DMS53 (cell line): ENCODE measurements at places on chromosomes 6 and 20.

DNA sequence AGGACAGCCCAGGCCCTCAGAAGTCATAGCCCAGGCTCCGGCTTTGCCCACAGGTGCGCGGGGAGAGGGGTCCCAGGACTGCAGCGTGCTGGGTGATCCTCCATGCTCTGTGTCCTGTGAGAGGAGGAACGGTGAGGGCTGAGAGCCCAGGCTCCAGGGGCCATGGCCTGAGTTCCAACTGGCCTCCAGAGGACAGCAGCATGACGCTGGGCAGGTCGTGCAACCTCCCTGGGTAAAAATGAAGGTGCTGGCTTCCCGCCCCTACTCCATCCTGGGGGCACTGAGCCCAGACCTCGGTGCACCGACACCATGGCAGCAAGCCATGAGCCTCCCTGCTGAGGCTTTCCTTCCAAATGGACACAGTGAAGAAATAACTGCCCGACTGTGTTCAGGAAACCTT is 305.4 kb downstream of the TAF4 start:
- DNase-seq: no peak

GRCh38 chr20:36334281-36335205 is 28.4 kb downstream of the DLGAP4 start:
- DNase-seq: no peak

- DNase-seq: no peak
Observed at GRCh38 chr20:35823147-35823546, 51.3 kb downstream of the PHF20 start.

DNA sequence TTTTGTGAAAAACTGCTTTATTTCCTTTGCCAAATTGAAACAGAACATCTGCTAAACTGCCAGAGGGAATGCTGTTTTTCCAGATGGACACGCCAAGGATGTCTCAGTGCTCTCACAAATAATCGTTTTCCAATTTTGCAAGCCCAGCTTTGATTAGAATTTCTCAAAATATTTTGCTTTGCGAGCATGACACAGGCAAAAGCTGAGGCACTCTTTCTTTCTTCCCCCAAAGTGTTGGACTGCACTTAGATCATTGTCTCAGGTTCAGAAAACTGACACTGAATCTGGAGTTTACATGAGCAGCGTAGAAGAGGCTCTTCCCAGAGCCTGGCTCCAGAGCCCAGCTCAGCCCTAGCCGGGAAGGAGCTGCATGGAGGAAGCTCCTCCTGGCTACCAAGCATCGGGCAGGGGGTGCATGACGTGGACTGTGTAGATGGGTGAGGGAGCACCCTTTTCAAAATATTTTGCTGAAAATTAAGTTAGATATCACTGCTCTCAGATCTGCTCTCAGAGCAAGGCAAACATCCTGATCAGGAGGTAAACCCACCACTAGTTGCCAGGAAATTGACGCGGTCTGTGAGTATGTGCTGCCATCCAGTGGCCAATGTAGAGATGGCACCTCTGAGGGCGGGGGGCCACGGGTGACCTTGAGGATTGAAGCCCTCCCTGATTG is 107.5 kb downstream of the SLC22A3 start:
- DNase-seq: peak; percentile 57

GRCh38 chr6:108293527-108294296 is 1.1 kb upstream of the AFG1L start:
- DNase-seq: peak; percentile 31

- DNase-seq: no peak
Observed at GRCh38 chr20:35404614-35405259, 7.0 kb downstream of the UQCC1 start.

DNA sequence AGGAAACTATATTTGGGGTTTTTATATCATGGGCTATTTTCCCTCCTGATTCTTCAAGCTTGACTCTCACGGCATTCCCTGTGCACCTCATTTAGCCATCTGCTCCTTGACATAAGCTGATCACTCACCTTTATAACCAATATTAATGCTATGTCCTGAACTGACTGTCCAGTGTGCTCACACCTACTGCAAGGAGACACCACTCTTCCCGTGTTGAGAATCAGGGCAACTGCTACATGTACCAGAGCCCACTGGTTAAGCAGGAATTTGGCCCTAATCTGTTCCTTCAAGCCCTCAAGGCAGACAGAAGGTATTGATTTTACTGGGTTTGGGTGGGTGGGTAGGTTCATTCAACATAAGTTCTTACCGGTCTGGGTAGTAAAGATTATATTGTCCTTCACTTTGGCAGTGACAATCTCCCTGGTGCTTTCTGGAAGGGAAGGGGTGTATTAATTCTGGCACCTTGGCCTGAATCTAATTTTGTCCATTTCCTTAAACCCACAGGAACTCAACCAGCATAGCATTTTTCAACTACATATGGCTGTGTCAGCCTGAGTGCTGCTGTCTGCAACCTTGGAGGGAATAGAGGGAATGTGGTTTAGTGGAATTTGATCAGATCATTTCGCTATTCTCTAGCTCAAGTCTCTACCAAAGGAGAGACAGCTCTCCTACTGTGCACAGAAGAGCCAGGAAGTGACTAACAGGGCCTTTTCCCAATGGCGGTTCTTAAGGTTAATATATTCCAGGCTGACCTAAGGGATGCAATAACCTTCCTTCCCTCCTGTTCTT is 293.2 kb downstream of the BTBD9 start:
- DNase-seq: no peak

DNA sequence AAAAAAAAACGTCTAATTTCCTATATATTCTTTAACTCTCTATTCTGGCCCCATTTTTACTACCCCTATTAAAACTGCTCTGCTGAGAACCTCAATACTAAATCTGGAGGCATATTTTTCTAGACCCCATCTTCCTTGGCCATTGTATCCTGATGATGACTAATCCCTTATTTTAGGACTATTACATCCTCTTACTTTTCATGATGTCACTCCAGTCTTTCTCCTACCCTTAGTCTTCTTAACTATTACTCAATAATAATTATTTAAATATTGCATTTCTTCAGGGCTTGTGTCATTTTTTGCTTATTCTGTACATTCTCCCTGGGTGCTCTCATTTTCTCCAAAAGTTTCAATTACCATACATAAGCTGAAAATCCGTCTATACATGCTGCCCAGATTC is 6.4 kb downstream of the FBXO30 start:
- no peak for DNase-seq

- DNase-seq: no peak
Observed at GRCh38 chr6:12151433-12151820, 138.7 kb upstream of the EDN1 start.

GRCh38 chr6:149202952-149203351 is 114.6 kb upstream of the TAB2 start:
- DNase-seq: no peak

DNA sequence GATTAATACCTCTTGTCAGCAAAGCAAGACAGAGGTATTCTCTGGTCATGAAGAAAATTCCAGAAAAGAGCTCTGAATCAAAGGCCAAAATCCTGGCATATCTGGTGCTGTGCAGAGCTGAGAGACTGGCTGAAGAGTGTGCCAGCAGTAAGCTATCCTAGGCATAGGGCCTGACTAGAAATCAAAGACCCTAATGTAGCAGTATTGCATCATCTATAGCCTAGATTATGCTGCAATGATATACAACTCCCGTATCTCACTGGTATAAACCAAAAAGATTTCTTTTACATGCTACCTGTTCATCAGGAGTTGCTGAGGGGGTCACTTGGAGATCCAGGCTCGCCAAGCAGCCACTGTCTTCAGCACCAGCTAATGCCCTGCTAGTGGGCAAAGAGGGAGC is 30.9 kb upstream of the TRIM39 start:
- no peak for DNase-seq

DNA sequence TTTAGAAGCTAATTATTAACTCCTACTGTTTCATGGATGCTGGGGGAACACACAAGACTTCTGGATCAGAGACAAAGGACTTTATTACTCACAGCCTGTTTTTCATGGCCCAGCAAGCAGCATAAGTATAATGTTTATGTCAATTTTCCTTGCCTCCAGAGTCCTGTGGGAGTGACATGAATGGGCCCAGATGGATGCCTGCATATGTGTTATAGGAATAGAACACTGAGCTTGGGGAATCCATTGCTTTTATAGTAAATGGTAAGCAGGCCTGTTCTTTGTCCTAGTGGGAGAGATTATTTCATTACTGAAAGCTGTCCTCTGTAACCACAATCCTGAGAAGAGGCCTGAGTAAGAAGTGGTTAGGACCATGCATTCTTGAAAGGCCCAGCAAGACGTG is 25.6 kb downstream of the BLTP3A start:
- DNase-seq: no peak

GRCh38 chr6:134623401-134623800 is 305.5 kb upstream of the SGK1 start:
- DNase-seq: no peak

- no peak for DNase-seq
Observed at GRCh38 chr6:3531481-3531880, 74.6 kb upstream of the SLC22A23 start.

- DNase-seq: peak; percentile 49
Observed at GRCh38 chr6:56752009-56752408, 109.3 kb upstream of the DST start.

DNA sequence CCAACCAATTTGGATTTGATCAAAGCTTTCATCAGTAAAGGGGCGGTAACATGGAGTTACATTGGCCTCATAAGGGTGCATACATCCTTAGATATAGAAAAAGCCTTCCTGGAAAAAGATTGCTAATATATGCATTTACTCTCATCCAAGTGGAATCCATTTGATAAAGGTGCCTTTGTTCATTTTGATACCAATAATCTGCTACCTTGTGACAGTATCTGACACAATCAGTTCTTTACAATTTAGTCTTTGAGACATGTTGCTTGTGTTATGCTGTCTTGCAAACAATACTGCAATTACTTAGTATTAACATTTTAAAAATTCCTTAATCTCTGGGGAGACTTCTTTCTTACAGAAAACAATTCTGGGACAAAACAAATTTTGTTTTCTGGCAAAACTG is 654.4 kb upstream of the SLC35B3 start:
- DNase-seq: no peak

- DNase-seq: peak; percentile 9
Observed at GRCh38 chr20:18258126-18258860, 30.0 kb upstream of the ZNF133 start.

DNA sequence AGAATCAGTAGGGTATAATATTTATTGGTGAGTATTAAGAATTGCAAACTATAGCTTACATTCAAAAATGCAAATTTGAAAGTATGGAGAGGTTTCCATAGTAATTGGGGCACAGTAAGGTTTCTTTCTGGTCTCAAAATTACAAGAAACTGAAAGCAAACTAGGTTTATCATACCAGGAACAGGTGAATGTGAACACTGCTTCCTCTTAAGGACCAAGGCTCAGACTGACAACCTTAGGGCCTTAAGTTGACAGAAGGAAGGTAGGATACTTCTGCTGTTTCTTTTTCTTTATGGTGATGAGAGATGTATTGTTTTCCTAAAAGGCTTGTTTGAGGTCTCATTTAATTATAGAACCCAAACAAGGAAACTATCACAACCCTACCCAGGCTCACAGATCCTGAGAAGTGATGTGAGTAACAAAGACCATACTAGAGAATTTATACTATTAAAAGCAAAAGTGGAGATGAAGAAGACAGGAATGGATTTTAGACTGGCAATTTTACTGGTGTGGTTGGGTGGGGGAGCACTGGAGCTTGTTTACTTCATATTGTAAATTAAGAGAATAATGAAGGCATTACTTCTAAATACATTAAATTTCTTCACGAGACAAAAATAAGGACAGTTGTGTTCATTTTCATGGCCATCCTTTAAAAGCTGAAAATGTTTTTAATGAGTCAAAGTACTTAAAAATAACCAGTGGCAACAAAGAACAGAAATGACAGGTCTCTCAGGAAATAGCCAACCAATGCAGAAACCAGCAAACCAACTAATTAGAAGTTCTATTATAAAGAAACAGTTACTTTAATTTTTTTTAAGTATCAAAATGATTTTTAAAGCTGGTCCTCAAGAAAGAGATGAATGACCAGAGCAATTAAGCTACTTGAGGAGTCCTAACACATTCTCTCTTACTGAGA is 21.3 kb downstream of the STAU1 start:
- no peak for DNase-seq

DNA sequence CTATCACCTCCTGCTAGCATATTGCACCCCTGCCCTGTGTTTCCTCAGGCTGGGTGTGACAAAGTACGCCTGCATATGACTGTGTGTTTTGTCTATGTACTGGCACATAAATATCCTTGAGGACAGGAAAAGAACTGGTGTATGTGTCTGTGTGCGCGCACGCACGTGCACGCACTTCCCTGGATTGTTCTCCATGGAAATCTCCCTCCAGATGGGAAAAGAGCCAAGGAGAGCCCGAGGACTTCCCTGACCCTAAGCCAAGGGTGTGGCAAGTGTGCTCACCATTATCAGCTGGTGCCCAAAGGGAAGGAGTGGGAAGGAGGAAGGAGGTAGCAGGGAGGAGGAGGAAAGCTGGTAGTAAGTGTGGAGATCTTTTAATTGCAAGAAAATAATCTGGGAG is 117.6 kb downstream of the HIVEP2 start:
- DNase-seq: no peak

GRCh38 chr6:138643210-138643609 is 130.4 kb upstream of the CCDC28A start:
- DNase-seq: no peak

DNA sequence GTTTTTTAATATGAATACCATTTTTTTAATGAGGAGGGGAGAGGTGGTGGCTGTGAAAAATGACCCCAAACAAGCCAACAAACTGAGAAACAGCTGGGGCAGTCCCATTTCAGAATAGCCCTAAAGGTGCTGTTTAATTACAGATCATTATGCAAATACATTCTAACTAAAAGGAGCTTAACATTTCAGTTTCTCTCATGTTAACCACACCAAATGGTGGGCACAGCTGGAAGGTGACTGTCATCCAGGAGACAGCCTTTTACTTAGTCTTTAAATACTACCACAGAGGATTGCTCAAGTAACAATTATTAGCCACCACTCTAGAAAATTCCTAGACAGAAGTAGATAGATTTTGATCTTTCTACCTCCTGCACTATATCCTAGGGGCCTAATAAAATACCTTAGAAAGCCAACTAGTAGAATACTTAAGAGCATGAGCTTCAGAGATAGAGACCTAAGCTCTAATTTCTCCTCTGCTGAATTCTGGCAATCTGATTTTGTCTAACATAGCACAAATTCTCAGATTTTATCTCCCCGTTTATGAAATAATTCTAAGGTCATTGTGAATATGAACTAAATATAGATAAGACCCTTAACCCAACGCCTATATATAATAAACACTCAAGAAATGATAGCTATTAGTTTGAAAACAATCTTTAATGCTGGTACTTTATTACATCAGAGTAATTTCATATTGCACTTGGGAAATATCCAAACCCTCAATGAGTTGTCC is 615.1 kb upstream of the NRSN1 start:
- DNase-seq: no peak

DNA sequence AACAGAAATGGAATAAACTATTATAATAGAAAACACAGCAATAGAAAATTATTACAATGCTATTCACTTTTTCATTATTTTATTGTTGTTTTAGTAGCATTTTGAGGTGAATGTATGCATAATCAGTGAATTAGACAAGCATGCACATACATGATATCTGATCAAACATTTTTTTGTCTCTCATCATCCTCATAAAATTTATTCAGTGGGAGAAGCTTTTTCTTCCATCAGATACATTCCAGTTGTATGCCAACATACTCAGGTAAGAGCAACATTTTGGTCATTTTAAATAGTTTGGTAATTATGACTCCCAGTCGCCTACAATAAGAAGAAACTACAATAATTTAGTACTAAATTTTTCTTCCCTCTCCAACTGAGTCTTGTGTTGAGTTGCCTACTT is 44.5 kb downstream of the ADGRF1 start:
- DNase-seq: no peak

GRCh38 chr6:169618526-169619490 is 83.0 kb downstream of the WDR27 start:
- no peak for DNase-seq
